ENCODE measurements at places on chromosomes 2 and 18. TPM values are rescaled to one million over a fixed set of nuclear protein-coding genes. Genes with fewer than 3 reads are reported as not detected.

TRAF3IP1 gene
- 8.9 TPM for total RNA-seq

GRCh38 chr18:42548493-42548892 lies 567.0 kb downstream of the RIT2 start:
- DNase-seq = no peak

DNA sequence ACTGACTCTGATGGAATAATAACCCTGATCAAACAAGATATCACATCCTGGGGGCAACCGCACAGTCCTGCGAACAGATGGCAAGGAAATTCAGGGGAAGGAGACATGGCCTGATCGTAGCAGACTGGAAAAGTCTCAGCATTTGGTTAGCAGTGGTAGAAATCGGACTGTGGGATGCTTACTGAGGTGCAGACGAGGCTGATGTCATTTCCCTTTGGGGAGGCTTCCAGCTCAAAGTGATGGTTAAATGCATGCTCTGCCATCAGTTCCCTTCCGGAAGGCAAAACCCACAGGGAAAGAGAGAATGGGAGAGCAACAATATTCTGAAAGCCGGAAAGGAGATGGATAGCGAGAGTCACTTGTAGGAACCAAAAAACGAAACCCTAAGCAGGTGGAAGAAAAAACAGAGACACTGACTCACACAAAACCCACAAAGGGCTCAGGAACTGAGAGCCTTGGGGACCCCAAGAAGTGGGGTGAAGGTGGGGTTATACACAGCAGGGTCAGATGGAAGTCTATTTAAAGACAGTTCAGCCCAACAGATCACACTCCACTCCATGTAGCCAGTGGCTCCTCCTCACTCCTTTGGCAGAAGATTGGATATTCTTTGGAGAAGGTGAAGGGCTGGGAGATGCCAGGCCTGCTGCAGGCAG lies 93.1 kb downstream of the INPP5D start:
- no peak for DNase-seq

GRCh38 chr2:7476371-7476770 lies 559.2 kb downstream of the RNF144A start:
- no peak for DNase-seq

DNA sequence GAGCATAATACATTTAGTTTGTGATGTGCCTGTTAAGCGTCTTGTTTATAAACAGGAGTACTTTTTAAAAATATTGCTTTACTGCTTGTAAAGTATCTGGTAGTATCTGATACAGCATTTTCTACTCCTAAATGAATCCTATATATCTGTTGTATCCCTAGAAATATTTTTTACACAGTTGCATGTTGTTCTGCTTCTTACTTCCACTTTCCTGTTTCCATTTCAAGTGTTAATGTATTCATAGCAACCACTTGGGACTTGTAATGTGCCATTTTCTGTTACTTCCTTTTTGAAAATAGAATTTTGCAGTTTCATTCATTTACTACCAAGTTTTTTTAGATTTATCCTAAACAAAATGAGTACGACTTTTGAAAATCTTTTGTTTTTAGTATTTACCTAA lies 24.9 kb downstream of the CCNT2 start:
- no peak for DNase-seq

Measured in T-helper 17 cell (primary cell).